ENCODE measurements at places on chromosomes 4 and X.

DNA sequence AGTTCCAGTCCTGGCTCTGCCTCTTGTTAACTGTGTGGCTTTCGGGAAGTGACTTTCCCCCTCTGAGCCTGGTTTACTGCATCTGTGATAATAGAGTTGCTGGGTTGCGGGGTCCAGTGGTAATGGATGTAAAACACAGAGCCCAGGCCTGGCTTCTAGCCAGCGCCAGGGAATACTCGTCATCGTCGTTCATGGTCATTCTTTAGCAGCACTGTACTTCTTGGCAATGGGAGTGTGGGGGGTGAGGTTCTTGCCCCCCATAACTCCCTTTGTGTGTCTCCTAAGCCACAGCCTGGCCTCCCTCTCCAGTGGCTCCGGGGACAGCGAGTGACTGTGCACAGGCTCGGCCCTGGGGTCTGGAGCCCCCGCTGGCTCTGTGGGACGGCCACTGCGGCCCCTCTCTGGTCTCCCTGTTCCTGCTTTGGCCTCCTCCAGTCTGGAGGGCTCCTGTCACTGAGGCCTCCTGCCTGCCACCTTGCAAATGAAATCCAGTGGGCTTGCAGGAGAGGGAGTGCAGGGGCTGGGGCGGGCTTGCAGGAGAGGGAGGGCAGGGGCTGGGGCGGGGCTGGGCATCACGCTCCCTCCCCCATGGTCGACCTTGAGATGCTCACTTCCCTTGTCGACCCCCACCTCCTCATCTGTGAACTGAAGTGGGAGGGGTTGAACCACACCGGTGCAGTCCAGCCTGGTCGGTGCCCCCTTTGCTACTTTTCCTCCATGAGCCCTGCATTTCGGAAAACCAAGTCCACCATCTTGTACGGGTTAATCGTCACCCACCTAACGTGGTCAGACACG is 13.2 kb downstream of the PSAPL1 start:
- DNase-seq: no peak

GRCh38 chrX:16848541-16848940 is 21.6 kb downstream of the RBBP7 start:
- no peak for DNase-seq

GRCh38 chrX:110425222-110426154 is 66.8 kb downstream of the RTL9 start:
- DNase-seq: no peak

DNA sequence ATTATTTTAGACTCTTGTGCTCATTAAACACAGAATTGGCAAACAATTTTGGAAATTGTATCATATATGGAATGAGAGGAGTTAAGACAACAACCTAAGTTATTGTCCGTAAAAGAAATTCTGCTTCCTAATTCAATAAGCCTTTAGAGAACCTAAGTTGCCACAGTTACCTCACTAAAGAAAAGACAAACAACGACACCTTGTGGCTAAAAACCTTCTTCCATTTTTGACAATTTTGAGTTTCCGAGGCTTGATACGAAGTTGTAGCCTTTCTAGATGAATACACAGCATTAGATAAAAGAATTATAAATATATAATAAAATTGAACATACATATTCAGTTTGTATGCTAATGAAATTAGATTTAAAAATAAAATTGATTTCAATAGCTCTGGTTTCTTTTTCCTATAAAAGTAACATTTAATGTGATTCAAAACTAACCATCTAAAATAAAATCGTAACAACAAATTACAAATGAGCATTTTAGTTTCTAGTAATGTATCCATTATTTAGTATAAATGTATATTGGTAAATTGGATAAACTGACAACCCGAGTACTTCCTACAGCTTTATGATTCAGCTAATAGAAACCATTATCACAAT is 275.1 kb downstream of the GPM6A start:
- peak; percentile 42 for DNase-seq

- DNase-seq: no peak
Measured at GRCh38 chrX:76155786-76156185, 17.1 kb upstream of the PBDC1 start.

DNA sequence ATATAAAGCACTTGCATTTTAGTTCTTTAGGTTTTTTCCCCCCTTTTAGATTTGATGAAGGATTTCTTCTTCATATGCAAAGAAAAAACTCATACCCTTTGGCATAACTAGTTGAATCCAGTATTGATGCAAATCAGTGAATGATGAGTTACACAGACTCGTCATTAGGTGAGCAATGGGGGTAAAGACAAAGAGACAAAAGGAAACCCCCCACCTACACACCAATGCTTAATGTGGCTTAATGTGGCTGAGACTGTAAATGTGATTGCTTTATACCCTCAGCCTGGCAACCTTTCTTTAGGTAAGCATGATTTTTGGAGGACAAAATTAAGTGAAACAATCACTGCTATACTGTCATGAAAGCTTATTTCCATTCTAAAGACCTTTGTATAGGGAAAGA is 39.5 kb downstream of the CD40LG start:
- no peak for DNase-seq

DNA sequence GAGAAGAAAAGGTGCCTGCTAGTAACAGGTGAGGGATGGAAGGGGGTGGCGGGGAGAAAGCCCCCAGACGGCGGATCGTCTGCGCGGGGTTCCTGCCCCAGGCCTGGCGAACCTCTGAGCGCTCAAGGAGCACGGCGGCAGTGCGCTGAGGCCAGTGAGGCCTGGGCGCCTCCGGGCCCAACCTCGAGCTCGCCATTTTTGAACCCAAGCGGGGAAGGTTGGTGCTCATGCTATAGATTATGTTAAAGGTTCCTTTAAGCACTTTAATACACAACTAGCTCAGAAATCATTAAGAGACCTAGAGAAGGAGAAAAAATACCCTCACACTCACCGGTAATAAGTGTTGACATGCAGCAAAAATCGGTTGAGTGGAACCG is 7.9 kb downstream of the PITX2 start:
- no peak for DNase-seq

DNA sequence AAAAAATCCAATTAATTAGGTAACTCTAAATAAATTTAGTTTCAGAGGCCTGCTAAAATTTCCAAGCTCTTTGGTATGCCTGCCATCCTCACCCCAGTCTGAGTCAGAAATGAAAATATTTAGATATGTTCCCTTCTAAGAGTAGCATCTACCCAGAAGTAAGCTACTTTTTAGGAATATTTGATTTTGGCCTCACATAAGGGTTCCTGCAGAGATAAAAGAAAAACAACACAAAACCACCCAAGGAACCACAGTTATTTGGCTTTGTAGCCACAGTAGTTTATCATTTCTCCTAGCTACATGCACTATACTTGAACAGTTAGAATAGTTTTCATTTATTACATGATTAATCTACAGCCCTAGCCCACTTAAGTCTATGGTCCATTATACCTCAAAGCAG is 192.6 kb upstream of the FAM241A start:
- DNase-seq: no peak

DNA sequence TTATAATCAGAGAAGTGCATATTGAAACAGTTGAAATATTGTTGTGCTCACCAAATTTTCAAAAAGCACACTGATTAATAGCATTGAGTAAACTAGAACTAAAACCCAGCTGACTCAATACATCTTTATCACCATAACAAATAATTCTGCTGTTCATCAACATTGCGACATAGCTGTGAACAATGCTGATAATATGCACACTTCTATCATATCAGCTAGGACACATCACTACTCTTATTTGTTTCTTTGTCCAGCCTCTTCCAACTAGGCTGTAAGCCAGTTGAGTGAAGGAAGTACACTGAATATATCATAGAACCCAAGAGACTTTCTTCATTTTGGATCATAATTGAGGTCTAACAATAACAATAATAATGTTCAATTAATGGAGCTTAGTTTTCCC is 349.7 kb downstream of the IQCM start:
- DNase-seq: no peak
